AG09309 (cell line): ENCODE measurements at places on chromosomes 7 and 10.

- DNase-seq, result no peak
Observed at GRCh38 chr10:121293110-121293509, 305.1 kb downstream of the FGFR2 start.

DNA sequence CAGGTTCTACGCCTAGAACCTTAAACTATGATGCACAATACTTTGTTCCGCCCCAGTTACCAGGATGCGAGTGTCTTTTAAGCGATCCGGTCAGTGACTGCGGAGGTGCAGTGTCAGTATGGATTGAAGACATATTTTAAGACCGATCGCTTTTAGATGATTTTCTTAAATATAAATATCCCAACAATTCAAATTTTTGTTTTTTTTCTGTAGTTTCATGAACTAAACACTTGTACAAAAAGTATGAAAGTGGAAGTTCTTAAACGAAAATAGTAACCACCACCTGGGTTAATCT is 835 bp downstream of the COMMD3 start:
- no peak for DNase-seq

- no peak for DNase-seq
Observed at GRCh38 chr7:36287371-36288241, 102.1 kb upstream of the ANLN start.

DNA sequence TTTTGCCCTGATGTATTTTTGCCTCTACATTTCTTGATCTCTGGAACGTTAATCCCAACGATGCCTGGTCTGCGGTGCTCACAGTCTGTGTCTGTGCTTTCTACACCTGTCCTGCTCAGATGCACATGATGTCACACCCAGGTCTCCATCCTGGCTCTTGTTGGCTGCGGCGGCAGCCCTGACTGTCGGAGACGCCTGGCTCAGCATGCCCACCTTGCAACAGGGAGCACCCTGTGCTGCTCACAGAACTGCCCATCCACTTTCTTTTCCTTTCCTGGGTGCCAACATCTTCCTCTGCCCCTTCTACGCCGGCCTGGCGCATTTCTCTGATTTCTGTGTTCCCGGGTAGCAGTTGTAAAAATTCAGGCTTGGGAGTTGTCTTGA is 106.2 kb downstream of the CUX1 start:
- no peak for DNase-seq

DNA sequence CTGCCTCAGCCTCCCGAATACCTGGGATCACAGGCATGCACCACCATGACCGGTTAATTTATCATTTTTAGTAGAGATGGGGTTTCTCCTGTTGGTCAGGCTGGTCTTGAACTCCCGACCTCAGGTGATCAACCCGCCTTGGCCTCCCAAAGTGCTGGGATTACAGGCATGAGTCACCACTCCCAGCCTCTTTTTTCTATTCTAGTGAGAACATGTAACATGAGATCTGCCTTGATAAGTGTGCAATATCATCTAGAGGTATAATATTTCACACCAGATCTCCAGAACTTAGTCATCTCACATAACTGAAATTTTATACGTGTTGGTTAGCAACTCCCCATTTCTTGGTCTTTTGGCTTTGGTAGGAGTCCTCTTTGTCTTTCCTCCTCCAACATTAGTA is 656.9 kb downstream of the CNTNAP2 start:
- no peak for DNase-seq

- no peak for DNase-seq
Observed at GRCh38 chr7:65463184-65463583, 89.5 kb downstream of the ZNF92 start.

GRCh38 chr7:94222516-94222915 is 172.2 kb upstream of the COL1A2 start:
- no peak for DNase-seq

DNA sequence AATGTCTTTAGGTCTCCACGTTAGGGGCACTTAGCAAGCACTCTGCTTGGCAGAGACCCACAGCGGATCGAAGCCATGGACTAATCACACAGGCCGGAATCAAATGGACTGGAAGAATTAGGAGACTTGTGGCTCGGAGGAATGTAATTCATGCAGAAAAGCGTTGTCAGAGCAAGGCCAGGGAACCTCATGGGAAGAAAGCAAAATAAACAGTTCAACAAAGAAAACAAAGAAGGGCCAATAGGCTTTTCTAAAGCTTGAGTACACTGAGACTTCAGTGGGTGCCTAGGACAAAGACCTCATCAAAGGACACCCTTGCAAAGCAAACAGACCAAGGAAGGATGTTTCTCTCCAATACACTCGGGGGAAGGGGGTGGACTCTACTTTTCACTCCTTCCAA is 171.1 kb downstream of the GLI3 start:
- no peak for DNase-seq

DNA sequence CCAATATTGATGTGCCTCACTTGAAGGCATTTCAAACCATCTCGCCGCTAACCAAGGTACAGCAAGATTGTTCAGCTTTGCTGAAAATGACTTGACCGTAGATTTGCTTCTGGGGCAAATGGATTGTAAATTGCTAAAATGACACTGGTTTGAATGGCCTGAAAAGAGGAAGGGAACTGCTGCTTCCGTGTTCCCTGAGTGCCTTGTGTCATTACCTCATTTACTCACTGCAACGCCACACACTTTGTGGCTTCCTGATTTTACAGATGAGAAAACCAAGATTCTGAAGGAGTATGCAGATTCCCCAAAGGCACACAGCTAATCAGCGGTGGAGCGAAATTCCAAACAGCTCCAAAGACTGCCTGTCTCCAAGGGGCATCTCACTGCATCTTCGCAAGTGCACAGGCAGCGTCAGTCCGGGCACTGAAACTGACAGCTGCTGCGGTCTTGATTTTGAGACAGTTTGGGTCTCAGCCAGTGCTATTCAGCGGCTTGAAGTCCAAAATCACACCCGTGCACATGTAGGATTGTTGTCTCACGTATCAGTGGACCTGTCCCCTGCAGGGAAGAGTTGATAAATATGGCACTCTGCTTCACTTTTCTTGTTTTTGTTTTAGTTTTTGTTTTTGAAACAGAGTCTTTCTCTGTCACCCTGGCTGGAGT is 290.9 kb downstream of the DPP6 start:
- DNase-seq, result no peak

- no peak for DNase-seq
Observed at GRCh38 chr10:21076381-21076780, 179.3 kb upstream of the NEBL start.

- no peak for DNase-seq
Observed at GRCh38 chr7:142874837-142875236, 10.7 kb downstream of the TRPV6 start.

DNA sequence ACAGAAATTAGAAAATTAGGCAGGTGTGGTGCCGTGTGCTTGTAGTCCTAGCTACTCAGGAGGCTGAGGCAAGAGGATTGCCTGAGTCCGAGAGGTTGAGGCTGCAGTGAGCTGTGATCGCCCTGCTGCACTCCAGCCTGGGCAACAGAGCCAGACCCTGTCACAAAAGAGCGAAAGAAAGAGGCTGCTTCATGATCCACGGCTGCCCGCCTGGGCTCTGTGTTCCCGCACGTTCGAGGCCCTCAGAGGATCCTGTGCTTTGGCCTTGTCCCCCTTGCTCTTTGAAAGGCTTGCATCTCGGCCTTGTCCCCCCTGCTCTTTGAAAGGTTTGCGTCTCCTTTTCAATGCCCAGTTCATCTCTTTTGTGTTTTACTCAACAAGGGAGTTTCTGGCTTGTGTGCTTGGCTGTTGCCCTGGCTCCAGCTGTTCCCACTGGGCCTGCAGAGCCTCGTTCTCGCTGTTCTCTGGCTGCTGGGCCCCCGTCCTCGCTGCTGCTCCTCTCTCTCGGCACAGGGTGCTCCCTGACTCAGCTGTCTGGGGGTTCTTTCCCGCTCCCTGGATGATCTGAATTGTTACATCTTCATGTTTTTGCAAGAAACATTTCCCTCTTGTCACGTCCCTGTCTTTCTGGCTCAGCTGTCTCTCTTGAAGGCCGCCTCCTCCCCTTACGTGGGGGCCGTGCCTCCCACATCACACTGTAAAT is 45.1 kb upstream of the INPP5A start:
- no peak for DNase-seq

- DNase-seq, result no peak
Observed at GRCh38 chr10:43903451-43903850, 254.8 kb upstream of the ZNF32 start.
